ENCODE measurements at places on chromosomes 1 and 21.

DNA sequence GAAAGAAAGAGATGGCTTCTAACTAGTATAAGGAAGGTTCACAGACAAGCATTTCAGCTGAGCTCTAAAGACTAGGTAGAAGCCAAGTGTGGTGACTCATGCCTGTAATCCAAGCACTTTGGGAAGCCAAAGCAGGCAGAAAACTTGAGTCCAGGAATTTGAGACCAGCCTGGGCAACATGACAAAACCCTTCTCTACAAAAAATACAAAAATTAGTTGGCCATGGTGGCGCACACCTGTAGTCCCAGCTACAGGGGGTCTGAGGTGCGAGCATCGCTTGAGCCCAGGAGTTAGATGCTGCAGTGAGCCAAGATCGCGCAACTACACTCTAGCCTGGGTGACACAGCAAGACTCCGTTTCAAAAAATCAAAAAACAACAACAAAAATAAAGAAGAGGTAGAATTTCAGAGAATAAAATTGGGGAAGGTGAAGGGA is 27.8 kb downstream of the FBXO42 start:
- DNase-seq: no peak

DNA sequence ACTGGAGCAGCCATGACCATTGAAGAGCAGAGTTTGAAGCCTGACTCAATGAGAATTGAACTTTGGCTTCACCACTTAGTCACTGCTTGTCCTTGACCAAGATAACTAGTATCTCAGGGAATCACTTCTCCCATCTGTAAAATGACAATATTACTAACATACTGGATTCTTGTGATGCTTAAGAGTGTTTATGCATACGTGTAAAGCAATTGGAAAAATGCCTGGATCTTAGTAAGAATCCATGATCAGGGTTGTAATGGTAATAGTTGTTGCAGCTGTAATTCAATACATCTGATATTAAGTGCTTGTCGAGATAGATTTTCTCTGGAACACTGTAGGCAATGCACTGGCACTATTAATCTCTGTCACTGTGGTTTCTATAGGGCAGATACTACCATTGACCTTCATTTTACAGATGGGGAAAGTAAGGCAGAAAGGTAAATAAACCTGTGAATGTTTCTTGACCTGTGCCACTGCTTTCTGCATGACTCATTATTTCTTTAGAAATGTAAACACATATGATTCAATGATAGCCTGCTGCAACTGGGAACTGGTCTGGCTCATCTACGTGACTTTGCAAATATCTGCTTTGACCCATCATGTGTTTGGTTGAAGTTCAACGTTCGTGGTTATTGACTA is 662.5 kb downstream of the PLA2G4A start:
- no peak for DNase-seq

DNA sequence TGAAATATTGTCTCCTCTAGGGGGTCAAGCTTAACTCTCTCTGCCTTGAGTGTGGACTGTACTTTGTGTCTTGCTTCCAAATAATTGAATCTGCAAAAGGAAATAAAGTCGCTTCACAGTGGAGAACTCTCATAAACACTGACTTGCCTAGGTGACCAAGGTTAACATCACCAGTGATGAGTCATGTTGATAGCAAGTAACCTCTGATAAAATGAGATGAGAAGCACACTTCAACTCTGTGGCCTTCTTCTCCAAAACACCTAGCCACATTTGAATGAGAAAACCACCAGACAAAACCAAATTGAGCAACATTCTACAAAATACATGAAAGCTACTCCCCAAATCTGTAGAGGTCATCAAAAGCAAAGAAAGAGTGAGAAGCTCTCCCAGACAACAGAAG is 37.6 kb downstream of the PDE4B start:
- DNase-seq: no peak

- no peak for DNase-seq
Observed at GRCh38 chr1:205925736-205926135, 17.5 kb downstream of the SLC26A9 start.

- DNase-seq: no peak
Observed at GRCh38 chr1:246001142-246001836, 505.8 kb downstream of the SMYD3 start.

Data from aorta (tissue), 5 donors.